ENCODE measurements at places on chromosomes 7 and 10. TPM values are rescaled to one million over a fixed set of nuclear protein-coding genes. Genes with fewer than 3 reads are reported as not detected.
A peak's percentile ranks its signal among the peaks of the same experiment; 100 is the strongest.

PIP gene
- not detected for total RNA-seq

DNA sequence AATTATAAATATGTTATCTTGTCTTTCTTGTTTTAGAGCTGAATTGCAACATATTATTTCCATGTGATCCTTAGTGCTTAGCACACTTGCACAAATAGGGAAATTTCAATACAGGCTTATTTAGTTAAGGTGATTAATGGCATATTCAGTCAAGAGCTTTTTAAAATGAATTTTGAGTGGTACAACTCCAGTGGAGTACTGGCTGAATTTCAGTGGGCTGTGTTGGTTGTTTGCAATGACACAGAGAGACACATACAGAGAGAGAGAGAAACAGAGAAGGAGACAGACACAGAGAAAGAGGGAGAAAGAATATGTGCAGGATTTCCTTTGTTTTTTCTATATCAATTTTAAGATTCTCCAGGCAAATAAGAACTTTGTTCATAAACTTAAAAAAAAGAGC, 766.9 kb downstream of the DNAJB9 start:
- DNase-seq, result no peak

DNA sequence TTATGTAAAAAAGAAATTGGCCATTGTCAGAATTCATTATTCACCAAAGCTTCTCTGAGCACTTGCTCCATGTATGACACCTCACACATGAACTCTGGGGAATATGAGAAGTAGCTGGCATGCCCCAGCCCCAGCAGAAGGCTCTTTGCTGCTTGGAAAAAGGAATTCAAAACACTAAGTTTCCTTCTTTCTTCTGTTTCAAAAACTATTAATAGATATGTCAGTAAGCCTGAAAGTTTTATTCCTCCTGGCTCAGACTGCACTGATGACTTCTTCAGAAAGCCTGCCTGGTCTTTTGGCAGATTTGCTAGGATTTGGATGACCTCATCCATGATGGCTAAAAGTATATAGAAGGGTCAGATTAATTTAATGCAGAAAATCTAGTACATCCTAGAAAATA, 511.0 kb downstream of the GFRA1 start:
- no peak for DNase-seq

GRCh38 chr10:3647074-3647473, 137.9 kb downstream of the KLF6 start:
- DNase-seq, result no peak

DNA sequence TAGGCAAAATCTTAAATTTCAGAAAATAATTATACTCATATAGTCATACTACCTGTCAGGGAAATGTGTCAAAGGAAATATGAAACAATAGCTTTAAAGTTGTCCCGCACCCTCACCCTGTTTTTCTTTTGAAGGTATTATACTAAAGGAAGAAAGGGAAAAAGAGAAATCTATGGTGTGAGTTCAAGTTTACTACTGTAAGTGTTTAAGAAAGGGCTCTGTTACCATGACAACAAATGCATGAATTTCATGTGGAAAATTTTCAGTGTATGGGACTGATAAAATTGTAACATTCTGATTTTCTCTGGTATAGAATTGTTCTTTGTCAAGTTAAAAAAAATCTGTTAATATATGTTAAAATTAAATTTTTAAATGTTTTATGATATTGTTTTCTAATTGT, 229.8 kb downstream of the ADK start:
- peak; percentile 44 for DNase-seq

DNA sequence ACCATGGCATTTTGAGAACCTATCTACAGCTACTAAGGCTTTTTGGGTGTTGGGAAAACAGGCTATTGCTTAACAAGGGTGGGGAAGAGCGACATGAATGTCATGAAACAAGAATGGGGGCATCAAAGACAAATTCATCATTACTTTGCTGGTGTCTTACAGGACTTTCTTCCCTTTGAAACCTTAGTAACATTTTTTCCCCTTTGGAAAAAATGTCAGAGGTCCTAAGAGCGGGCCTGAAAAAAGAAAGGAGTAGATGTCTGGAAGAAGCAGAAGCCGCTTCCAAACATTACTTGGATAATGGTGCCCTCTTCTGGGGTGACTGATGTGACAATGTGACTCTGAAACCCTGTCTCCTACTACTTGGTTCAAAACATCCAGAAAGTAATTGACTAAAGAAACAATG, 3.8 kb upstream of the DDX50 start:
- DNase-seq, result peak; percentile 73

All from dermis microvascular lymphatic vessel endothelial cell (primary cell).